ENCODE measurements at places on chromosomes 6 and 20.
A peak's percentile ranks its signal among the peaks of the same experiment; 100 is the strongest.

DNA sequence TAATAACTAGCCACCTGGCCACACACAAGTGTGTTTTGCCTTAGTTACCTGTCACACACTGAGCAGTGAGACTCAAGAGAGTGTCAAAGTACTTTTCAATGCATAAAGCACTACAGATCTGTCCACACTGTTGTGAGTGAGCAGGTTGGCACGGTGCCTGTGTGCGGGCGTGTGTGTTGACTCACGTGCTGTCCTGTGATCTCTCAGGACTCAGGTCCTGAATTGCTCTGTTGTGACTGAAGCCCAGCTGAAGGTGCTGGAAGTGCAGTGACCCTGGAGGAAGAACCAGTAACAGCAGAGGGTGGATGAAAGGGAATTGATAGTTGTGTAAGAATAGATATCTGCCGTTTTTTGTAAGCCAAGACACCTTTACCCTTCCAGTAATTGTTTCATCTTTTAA lies 18.3 kb downstream of the SLC16A10 start:
- peak; percentile 30 for DNase-seq

DNA sequence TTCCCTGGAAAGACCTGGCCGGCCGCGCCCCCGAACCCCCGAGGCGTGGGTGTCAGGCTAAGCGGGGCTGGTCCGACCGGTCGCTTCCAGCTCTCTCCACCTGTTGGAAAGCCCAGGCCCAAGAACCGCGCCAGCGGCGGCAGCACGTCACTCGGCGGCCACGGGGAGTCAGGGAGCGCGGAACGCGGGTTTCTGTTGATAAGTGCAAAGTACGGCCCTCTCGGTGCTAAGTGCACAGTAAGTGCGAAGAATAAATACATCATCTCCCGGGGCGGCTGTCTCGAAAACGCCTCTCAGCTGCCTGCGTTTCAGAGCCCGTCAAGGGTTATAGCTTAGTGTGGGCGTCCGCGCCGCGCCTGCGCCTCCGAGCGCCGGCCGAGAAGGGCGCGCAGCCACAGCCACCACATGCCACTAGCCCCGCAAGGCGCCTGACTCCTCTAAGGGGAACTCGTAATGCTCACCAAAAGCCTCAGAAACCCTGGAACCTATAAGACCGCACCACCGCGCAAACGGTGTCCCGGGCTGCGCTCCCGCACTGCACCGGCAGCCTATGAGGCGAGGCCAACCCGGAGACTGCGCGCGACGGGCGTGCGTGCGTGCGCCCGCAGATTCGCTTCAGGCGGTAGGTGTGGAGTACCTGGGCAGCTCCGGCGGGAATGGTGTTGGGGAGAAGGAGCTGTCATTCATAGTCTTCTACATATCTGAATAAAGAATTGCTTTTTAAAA lies 9.2 kb upstream of the TBX18 start:
- DNase-seq, result no peak

DNA sequence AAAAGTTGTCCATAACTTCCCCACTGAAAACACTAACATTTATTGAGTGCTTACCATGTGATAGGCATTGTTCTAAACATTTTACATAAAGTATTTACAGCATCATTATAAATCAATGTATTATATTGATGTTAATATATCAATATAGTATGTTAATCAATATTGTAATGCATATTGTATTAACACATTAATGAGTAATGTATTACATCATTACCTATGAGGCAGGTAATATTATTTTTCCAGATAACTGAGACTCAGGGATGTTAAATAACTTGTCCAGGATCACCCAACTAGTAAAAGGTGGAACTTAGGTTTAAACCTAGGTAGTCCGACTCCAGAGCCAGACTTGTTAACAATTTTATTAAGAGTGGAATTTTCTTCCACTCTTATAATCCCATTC lies 12.2 kb upstream of the TREM2 start:
- no peak for DNase-seq

GRCh38 chr6:33935439-33936080 lies 131.8 kb upstream of the MLN start:
- DNase-seq, result no peak

DNA sequence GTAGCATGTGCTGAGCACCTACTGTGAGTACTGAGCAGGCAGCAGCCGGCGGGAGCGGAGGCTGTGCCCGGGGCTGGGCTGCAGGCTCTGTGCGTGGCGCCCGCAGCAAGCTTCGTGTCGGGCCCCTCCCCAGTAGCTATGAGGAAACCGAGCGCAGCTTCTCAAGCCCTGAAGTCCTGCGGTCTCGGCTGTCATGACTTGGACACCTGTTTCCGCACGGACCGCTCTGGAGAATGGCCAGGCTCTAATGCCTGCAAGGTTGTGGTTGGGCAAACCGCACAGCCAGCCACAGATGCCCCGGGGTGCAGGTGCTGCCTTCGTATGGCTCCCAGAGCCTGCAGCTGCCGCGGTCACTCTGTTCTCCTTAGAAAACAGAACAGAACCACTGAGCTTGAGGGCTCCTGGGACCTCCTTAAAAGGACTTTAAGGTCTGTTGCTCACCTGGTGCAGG lies 33.7 kb downstream of the PYGB start:
- peak; percentile 13 for DNase-seq

- no peak for DNase-seq
Measured at GRCh38 chr6:109894181-109894580, 83.9 kb upstream of the GPR6 start.

DNA sequence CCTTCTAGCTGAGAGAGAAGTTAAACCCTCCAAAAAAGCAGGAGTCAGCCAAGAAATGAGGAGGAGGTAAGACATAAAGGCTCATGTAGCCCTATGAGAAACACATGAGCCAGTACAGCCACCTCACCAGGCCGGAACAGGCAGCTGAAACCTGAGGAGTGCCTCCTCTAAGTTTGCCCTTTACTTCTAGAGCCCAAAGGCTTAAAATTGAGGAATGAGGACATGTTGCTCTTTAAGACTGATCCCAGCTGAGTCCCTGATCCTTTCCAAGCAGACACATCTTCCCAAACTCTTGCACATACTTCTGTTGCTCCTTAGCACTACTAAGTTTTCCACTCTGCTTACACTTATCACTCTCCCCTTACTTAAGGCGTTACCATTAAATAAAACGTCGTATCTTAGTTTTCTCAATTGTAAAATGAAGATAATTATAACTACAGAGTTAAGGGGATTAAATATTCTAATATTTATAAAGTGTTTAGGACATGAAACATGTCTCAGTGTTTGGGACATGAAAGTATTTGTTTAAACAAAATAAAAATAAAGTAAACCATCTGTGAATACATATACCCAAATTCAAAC lies 124.0 kb downstream of the OGFRL1 start:
- no peak for DNase-seq

GRCh38 chr20:63628246-63628975 lies 1.5 kb upstream of the GMEB2 start:
- DNase-seq, result peak; percentile 77

GRCh38 chr6:34084591-34085290 lies 61.1 kb downstream of the GRM4 start:
- DNase-seq, result no peak

GRCh38 chr20:36421641-36422040 lies 115.5 kb downstream of the DLGAP4 start:
- DNase-seq, result no peak

DNA sequence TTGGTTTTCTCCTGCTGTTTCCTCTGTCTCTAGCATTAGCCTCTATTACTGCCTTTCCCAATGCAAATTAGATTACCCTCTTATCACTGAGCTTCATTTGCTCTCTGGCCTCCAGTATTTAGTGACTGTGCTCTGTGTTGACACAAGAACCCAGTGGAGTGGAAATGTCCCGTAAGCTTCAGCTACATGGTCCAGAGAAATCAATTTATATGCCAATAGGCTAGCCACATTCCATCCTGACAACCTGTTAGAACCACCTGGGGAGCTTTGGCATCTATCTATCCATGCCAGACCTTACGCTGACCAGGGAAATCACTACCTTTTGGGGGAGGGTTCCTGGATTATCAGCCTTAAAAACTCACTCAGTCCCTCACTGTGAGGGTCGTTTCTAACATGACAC lies 459.6 kb downstream of the UTRN start:
- no peak for DNase-seq

- DNase-seq, result no peak
Measured at GRCh38 chr20:42744756-42745465, 444.8 kb downstream of the PTPRT start.

- peak; percentile 35 for DNase-seq
Measured at GRCh38 chr6:138001750-138002349, 105.4 kb downstream of the PERP start.

Measured in ovary (tissue), 10 donors.